ENCODE measurements at places on chromosomes 11 and 22.
A peak's percentile ranks its signal among the peaks of the same experiment; 100 is the strongest.

GRCh38 chr11:44861849-44862557 lies 88.7 kb downstream of the TP53I11 start:
- peak; percentile 81 for DNase-seq

- no peak for DNase-seq
Measured at GRCh38 chr22:47111626-47112581, 349.5 kb downstream of the TBC1D22A start.

DNA sequence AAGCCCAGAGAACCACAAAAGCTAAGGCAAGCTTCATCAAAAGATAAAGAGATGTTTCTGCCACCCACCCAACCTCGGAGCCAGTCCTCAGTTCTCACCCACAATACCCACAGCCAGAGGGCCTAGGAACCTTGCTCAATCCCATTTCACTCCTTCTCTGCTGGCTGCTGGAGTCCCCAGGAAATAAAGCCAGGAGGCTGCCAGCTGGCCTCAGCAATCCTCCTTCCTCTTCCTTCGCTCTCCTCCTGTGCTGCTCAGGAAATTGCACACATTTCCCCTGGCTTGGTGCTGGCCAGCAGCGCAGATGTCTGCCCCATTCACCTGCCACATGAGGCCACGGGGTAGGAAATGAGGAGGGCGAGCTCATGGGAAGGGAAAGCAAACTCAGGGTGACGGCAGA lies 91.8 kb upstream of the LDLRAD3 start:
- DNase-seq: no peak

DNA sequence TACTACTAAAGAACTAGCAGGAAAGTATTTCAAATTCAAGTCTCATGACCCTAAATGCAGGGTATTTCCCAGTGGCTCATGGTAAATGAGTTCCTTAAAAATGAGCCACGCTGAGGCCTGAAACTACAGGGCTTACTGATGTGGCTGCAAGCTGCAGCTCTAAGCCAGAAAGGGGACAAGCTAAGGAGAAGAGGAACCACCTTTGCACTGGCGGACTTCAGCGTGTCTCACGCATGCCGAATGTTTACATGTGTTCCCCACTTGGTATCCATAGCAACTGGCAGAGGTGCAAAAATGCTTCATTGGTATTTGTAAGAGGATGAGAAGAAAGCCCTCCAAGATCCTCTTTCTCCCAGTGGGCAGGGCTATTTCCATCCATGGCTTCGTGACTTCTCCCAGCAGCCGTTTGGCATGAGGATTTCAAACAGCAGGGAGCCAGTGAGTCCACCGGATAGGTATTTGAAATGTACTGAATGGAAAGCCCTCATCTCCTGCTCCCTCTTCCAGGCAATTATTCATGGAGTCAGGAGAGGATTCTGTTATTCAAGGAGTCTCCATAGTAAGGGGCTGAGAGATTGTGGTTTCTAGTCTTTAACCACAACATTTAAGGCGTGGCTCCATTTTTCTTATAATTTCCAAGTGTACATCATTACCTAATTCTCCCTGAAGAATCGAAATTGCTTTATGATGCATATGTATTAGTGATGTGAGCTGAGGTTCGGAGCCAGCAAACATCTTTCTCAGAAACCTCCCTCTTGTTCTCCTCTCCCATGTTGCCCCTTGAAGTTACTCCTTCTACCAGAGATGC lies 55.3 kb upstream of the CD44 start:
- DNase-seq: peak; percentile 34

- no peak for DNase-seq
Measured at GRCh38 chr11:83791557-83791956, 505.4 kb upstream of the CCDC90B start.

DNA sequence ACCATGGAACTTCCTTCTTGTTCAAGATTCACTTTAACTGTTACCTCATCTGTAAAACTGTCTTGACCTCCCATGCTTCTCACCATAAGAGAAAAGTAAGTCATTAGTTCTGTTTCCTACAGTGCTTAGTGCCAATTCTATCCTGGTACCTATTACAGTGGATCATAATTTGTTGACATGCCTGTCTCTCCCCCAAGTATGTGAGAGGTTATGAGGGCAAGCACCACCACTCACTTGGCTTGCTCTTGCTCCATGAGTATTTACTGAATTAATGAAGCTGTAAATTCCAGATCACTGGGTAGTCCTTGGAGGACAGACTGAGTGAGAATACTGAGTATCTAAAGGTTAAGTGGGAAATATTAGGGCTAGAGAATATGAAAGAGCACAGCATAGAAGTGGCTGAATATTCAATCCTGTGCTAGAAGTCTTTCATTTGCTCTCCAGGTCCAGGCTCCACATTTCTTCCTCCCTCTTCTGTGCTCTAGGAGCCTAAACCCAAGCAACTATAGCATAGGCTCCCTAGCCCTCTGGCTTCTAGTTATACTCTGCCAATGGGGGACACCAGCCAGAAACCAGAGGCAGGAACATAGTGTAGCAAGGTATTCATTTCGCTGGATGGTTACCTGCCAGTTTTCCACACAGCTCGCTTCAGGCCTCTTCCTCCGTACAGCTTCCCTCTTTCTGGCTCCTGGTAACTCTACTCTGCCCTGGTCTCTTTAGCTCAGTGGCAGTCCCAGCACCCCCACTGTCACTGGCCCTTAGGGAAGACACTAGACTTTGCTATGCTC lies 118.2 kb upstream of the SLC5A12 start:
- DNase-seq: no peak

DNA sequence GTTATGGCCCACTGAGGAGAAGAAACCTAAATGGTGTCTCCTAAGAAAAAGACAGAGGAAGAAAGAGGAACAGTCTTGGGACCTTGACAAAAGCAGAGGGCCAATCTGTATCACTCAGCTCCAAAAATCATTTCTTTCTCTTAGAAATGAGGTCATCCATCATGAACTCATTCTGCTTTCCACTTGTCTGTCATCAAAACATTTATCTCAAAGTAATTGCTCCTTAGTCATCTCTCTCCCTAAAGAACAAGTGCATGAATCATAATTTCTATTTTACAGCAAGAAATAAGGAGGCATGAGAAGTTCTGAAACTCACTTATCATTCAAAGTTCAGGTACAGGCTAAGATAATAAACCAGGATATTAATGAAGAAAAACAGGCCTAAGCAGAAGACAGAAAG lies 375.6 kb downstream of the KCNA4 start:
- DNase-seq: no peak

GRCh38 chr11:133524488-133524887 lies 7.8 kb downstream of the OPCML start:
- DNase-seq: no peak

DNA sequence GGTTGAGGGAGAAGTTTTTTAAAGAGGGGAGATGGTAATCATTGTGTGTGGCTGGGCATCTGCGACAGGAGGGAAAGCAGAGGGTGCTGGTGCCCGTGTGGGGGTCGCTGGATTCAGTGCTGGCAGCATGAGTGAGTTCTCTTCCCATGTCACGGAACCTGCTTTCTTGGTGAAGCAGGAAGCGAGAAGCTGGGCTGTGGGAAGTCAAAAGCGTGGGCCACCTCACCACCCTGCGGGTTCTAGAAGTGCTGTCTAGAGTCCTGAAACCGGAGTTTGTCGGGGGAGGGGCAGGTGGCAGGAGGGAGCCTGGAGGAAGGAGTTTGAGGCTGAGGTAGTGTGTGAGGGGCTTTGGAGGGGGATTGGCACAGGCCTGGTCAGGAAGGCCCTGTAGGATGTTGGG lies 14.2 kb downstream of the SART1 start:
- no peak for DNase-seq

DNA sequence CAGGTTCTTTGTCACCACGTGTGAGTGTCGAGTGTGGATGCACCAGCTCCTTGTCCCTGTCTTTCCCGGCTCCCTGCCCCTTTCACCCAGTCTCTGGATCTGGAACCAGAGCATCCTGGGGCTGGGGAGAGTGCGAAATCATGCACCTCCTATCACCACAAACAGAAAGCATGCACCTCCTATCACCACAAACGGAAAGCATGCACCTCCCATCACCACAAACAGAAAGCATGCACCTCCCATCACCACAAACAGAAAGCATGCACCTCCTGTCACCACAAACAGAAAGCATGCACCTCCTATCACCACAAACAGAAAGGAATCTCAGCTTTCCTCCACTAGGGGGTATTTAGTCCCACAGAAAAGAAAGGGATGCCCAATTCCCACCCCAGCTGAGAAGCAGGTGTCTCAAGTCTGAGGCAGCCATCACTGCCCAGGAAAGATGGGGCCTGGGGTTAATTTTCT lies 5.9 kb upstream of the GLB1L3 start:
- DNase-seq: no peak

- no peak for DNase-seq
Measured at GRCh38 chr11:83284501-83285150, 1.5 kb downstream of the CCDC90B start.

DNA sequence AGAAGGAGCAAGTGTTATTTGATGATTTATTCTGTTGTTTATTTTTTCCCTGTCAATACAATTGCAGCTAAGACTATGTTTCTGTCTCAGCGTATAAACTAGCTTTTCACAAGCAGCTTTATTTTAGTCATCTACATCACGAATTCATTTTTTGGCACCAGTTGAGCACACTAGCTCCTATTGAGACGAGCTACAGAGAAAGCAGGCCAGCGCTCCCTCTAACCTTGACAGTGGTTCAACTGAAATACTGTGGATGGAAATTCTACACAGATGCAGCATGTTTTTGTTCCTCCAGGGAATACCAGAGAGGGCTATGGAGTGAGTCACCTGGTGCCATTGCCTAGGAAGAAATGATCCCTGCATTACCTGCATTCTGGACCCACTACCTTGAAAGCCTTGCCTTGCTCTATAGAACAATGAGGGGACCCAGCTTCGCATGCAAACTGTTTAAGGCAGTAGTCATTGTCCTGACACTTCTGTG lies 108.2 kb upstream of the ARHGAP42 start:
- no peak for DNase-seq
